ENCODE measurements at places on chromosomes 7 and 10.
A peak's percentile ranks its signal among the peaks of the same experiment; 100 is the strongest.

DNA sequence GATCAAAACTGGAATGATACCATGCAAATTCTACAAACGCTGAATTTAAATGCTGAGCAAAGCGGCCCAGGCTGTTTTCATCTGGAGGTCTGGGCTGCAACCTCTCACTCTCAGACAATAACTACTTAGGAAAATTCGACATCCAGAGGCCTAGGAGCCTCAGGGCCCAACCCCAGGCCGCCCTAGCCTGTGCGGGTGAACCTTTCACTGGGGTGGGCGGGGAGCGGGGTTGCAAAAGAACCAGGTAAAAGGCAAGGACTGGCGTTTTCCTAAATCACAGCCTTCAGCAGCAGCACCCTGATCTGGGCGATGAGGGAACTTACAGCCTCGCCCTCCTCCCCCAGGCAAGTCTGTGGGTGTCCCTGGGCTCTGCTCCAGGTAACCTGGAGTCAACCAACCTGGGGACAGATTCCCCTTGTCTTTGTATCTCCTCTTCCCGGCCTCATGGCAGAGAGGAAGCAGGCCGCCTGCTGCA is 33.4 kb downstream of the CALML5 start:
- no peaks in the 10 kb centered on the region for H3K4me1 ChIP-seq
- DNase-seq = no peak

- H3K27ac ChIP-seq = peak overlapping the region; percentile 30
- no peak for DNase-seq
Measured at GRCh38 chr7:55975988-55976633, 11.7 kb downstream of the NIPSNAP2 start.

DNA sequence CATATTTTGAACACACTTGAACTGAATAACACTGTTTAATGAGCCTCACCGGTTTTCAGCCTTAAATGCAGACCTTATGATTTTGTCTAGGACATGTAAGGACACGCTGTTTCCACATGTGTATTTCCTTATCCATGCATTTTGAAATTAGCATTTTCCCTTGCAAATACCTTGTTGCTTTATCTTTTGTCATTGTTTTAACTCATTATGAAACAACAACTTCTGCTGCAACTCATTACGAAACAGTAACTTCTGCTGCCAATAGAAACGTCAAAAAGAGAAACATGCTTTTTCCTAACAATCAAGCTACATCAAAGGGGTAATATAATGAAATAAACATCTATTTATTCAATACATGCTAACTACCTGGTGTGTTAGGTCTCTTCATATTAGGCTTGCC is 322.0 kb downstream of the AGMO start:
- no peak overlapping the region for H3K4me3 ChIP-seq
- no peak for DNase-seq
- no peaks in the 10 kb centered on the region for H3K4me1 ChIP-seq
- no peaks in the 10 kb centered on the region for H3K27me3 ChIP-seq

- no peaks in the 10 kb centered on the region for H3K36me3 ChIP-seq
- no peak for DNase-seq
- no peak overlapping the region for H3K27ac ChIP-seq
Measured at GRCh38 chr7:138008588-138009349, 6.9 kb upstream of the CREB3L2 start.

DNA sequence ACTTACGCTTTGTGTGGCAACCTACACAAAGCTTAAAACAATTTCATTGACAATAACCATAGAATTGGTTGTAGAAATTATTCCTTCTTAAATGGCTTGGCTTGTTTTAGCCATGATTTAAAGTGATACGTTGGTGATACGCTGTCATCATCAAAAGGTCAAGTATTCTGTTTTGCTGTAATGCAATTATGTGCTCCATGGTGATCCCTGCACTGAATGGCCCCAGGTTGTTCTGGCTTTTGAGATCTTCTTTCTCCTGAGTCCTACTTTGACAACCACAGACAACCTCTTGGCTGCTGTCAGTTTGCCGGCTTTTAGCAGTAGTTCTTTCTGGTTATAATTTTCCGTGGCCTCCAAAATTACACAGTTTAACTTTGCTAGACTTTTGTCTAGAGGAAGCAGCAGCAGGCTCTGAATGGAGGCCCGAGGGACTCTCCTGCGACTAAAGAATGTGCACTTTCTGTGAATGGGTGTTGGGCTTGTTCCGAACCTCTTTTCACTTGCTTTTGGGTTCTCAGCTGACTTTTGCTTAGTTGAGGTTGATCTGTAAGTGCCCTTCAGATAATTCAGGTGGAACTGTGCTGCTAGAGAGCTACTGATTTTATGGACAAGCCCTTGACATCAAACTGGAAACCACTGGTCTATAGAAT is 104.7 kb downstream of the TMEM178B start:
- no peak overlapping the region for H3K4me3 ChIP-seq
- H3K27me3 ChIP-seq = peaks cover 27% of the 10 kb centered on the region

GRCh38 chr7:150665896-150666295 is 19.6 kb upstream of the GIMAP2 start:
- peak overlapping the region; percentile 81 for H3K4me3 ChIP-seq
- no peaks in the 10 kb centered on the region for H3K27me3 ChIP-seq
- H3K36me3 ChIP-seq = peaks cover 22% of the 10 kb centered on the region
- DNase-seq = peak; percentile 80
- peaks cover 73% of the 10 kb centered on the region for H3K4me1 ChIP-seq

DNA sequence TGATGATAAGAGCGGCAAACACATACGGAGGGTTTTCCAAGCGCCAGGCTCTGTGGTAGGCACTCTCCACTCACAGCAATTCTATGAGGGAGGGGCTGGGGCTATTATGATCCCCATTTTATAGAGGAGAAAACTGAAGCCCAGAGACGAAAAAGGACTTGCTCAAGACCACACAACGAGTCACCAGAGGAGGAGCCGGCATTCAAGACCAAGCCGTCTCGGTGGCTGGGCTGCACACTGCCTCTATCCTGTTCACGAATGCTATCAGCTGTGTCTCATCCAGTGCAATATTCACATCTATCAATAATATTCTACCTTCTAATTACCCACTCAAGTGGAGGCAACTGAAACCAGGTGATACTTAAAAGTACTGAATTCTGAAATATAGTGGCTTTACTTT is 67.8 kb upstream of the NMT2 start:
- no peak overlapping the region for H3K27ac ChIP-seq
- no peak overlapping the region for H3K4me3 ChIP-seq
- H3K4me1 ChIP-seq = no peaks in the 10 kb centered on the region
- no peaks in the 10 kb centered on the region for H3K27me3 ChIP-seq
- DNase-seq = no peak

DNA sequence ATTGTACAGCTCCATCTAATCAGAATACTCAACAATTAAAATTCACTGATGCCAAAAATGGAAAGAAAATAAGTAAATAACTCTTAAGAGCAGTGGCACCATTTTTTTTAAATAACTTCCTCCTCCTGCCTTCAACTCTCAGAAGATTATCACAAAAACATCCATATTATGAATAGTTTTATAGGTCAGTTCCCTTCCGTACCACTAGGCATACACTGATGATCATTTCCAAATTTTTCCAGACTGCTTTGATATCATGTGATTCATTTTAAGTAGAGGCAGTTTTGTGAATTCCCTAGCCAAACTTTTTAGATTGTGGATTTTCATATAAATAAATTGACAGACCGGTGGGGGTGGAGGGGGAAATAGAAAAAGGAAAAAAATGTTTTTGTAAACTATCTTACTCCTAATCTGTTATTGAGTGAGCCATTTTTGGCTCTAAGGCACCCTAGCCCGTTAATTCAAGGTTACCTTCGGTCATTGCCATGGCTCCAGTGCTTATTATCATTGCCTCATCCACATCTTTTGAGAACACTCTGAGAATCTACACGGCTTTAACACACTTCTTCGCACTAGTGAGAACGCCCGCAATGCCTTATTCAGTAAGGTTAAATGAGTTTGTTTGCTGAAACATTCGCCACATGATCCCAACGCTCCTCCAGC is 1.0 kb downstream of the FAM107B start:
- no peaks in the 10 kb centered on the region for H3K36me3 ChIP-seq
- no peaks in the 10 kb centered on the region for H3K27me3 ChIP-seq
- H3K4me1 ChIP-seq = no peaks in the 10 kb centered on the region
- H3K4me3 ChIP-seq = no peak overlapping the region

DNA sequence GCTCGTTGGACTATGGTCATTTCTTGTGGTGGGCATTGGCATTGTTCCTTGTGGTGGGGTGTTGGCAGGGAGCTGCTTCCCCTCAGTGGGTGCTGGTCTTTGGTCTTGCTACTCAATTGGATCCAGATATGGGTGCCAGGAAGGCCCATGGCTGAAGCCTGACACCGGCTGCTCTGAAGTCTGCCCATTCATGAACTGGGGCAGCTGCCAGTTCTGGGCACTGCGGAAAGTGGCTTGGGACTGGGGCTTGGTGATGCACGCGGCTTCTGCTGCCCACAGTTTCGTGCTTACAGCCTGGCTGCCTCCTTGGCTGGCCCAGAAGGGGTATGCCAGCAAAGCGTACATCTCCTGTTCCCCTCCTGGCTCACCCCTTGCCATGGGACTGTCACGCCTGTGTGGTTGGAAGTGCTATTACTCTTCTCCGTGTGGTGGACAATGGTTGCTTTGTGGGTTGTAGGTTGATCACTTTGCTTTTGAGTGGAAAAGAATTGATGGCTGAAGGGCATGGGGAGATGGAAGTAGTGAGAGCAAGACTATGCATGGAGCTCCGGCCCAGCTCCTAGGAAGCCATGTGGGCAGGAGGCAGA is 54.7 kb downstream of the ADAMTS14 start:
- no peaks in the 10 kb centered on the region for H3K36me3 ChIP-seq
- DNase-seq = no peak
- no peaks in the 10 kb centered on the region for H3K27me3 ChIP-seq
- no peak overlapping the region for H3K27ac ChIP-seq
- no peak overlapping the region for H3K4me3 ChIP-seq

GRCh38 chr7:28490831-28491230 is 78.5 kb downstream of the CREB5 start:
- no peaks in the 10 kb centered on the region for H3K4me1 ChIP-seq
- H3K4me3 ChIP-seq = no peak overlapping the region
- peaks cover 33% of the 10 kb centered on the region for H3K27me3 ChIP-seq

All from natural killer cell treated with Interleukin-12 subunit alpha and Interleukin-12 subunit beta and Interleukin-15 and Interleukin-18, amount 100 ng/mL, for 72 hours (primary cell).